ENCODE measurements at places on chromosomes 6 and 20. TPM values are rescaled to one million over a fixed set of nuclear protein-coding genes. Genes with fewer than 3 reads are reported as not detected.

DNA sequence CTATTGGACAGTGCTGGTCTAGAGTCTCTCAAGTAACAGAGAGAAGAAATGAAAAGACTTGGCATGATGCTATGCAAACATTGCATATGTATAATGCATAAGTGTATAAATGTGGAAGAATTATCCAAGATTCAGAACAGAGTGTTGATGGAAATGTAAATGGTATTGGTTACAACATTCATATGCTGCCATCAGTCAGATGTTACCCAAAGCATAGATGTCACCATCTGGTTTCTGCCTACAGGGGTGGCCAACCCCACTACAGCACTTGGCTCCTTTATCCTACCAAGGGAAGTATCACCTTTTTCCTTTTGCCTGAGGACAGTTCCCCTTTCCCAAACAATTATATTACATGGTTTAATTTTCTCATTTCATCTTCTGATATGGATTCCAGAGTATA lies 11.9 kb downstream of the POPDC3 start:
- DNase-seq = no peak

DNA sequence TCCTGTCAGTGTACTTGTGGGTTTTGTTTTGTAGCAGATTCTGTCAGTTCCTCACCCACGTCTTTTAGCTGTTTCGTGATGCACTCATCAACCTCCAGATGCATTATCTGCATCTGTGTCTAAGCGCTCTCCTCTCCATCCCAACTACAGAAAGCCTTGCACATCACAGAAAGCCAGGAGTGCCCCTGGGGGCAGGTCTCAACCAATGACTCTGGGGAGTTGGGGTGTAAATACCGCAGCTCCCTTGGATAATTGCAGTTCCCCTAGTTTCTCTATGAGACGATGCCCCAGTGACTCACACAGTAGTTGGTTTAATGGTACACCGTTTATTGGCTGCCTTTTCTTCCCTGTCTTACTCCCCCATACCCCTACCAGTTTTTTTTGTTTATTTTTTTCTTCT lies 158.1 kb downstream of the SOX4 start:
- no peak for DNase-seq

GRCh38 chr20:35621560-35621946 lies 5.9 kb downstream of the SPAG4 start:
- DNase-seq = no peak

HAO1 gene
- total RNA-seq = not detected

Data from Caco-2 (cell line).